ENCODE measurements at places on chromosomes 3 and 15. TPM values are rescaled to one million over a fixed set of nuclear protein-coding genes. Genes with fewer than 3 reads are reported as not detected.

- DNase-seq = no peak
Measured at GRCh38 chr3:50447290-50447840, 56.1 kb downstream of the CACNA2D2 start.

SIDT1 gene
- 2.7 TPM for total RNA-seq

PLOD2 gene
- total RNA-seq = 11.6 TPM

DNA sequence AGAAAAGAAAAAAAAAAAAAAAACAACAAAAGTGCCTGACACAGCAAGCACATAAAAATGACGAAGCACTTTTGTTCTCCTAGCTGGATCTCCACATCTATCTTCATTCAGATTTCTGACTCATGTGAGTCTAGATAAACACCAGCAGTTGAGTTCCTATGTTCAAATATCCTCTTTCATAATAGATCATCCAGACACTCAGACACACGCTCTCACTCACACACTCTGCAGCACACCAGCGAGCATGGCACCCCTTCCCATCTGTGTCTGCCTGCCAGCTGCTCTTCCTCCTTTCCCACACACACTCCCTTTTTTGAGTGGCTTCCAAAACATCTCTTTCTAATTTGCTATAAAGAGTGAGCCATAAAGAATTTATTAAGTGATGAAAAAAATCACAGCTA is 19.8 kb upstream of the CELF6 start:
- no peak for DNase-seq

DNA sequence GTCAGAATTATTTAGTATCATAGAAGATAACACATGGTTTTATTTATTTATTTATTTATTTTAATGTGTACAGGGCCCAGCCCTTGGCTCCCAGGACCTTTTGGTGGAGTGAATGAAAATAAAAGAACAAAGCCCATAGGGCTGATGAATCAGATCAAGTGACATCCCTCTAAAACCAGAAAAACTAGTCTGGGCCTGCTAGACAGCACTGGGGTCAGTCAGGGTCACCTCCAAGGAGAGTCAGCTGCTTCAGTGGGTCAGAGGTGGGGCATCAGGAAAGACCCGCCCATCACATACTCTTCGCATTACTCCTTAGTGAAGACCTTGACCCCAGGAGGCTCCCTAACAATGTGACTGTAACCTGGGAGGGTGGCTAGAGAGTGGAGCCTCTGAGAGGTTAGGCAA is 12.8 kb downstream of the PPCDC start:
- no peak for DNase-seq

DNA sequence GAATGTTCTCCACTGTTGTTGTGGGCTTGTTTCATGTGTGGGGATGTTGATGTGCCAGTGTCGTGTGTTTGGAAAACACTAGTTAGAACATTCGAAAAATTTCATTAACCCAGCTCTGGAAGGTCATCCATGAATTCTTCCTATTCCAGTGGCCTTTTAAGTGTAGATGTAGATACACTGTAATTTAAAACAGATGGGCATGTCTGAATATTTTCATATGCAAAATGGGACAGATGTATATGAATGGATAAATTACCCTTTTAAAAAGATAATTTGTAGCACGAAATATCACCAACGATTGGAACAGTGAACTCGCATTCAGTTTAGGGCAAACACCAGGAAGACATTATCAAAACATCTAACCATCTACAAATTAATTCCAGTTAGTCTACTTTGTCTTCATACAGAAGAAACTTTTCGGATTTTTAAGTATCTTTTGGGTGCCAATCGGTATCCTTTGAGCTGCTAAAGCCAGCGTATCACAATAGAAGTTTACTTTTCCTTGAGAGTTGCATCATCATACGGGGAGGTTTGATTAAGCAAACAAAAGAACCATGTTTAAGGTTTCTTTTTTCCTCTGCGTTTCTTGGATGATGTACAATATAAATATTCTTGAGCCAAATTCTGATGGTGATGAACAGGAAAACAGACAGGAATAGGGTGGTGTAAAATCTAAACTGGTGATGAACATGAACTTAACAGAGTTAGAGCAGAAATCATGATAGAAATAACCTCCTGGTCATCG is 528.1 kb downstream of the FOXP1 start:
- DNase-seq = no peak

GRCh38 chr3:26683902-26684301 is 61.3 kb downstream of the LRRC3B start:
- no peak for DNase-seq
